ENCODE measurements at places on chromosomes 4 and X.

DNA sequence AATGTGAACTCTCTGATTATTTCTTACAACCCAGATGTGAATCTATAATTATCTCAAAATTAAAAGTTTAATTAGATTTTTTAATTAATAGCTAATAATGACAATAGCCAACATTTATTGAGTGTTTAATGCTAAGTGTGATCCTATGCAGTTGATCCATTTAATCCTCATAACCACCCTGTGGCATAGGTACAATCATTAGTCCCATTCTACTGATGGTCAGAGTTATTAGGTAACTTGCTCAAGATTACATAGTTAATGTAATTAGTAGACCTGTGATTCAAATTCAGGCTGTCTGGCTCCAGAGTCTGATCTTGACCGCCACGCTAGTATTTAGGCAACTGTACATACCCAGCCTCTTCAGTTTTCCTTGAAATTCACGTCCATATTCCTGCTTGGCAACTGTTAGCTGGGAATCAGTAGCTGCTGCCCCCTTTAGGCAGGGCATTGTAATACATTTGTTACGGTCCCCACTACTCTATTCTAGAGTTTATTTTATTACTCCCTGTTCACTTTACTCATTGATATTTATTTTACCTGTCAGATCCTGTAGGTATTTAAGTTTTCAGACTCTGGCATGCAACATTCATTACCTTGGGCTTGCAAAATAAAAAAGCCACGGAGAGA is 20.6 kb upstream of the TEC start:
- no peak for DNase-seq

- DNase-seq = no peak
These were observed 1023.1 kb downstream of the SH3BGRL start for GRCh38 chrX:82224961-82225360.

DNA sequence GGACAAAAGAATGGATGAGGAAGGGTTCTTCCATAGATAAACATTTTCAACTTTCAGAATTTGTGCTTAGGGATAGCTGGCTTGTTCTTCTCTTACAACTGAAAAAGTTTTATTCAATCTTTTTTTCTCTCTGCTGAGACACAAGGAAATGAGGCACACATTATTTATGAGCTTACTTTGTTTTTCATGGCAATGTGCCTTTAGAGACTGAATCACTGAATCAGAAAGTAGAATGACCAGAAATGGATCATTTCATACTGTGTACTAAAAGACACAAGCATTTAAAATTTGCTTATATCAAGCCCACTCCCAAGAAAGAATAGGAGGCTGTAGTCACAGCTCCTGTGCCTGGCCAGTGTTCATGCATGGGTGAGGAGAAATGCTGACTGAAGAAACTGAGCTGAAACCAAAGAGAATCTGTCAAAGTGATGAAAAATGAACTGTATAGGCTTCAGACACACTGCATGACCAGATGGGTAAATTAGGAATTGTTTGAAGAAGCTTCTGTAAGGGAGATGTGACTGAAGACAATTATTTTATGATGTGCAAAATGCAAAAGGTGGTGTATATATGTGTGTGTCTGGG is 413.8 kb downstream of the RAPGEF2 start:
- no peak for DNase-seq

DNA sequence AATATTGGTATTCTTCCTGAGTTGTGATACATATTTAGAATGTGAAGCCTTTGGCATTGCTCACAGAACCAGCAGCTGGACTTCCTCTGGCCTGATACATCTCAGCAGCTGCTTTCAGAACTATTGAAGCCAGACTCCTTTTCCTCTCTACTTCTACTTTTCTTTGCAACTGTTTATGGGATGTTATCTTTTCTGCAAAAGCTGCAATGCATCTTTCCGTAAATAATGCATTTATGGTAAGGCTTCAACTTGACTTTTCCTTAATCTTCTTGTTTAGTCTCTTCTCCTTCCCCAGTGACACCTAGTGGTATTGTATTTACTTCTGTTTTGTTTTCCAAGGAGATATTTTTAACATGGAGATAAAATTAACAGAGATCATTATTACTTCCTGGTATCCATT is 1548.7 kb downstream of the PCDH7 start:
- DNase-seq = no peak

GRCh38 chr4:98150092-98150761 is 7.0 kb upstream of the STPG2 start:
- DNase-seq = no peak

GRCh38 chrX:106611317-106611678 is 480 bp upstream of the RADX start:
- DNase-seq = no peak

DNA sequence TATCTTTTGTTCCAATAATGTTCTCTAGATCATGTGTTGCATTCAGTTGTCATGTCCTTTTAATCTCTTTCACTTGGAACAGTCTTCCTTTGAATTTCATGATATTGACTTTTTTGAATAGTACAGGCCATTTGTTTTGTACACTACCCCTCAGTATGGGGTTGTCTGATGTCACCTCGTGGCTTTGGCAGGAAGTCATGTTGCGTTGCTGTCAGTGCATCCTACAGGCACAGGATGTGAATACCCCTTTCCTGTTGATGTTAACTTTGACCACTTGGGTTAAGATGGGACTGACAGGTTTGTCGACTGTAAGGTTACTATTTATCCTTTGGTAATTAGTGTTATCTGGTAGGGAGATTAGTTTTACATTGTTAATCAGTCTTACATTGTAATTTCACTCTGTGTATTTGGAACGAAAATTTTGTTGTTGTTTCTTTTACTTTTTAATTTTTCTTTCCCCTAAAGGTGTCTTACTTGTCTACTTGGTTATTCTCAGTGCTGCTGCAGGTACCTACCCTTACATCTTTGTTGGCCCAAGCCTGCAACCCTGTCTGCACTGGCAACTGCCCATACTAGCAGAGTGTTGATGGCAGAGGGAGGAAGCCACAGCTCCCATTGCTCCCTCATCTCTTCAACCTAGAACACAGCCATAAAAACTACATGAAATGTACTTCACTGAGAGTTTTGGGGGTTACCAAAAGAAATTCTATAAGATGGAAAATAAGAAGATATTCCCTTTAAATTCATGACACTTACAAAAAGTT is 14.7 kb upstream of the ATP8A1 start:
- no peak for DNase-seq

GRCh38 chr4:102355748-102356147 is 10.5 kb upstream of the SLC39A8 start:
- no peak for DNase-seq

GRCh38 chr4:18593297-18594002 is 571.9 kb upstream of the LCORL start:
- peak; percentile 70 for DNase-seq

GRCh38 chrX:22314211-22314610 is 41.5 kb downstream of the CBLL2 start:
- no peak for DNase-seq

GRCh38 chrX:67725471-67725870 is 181.7 kb downstream of the AR start:
- no peak for DNase-seq

DNA sequence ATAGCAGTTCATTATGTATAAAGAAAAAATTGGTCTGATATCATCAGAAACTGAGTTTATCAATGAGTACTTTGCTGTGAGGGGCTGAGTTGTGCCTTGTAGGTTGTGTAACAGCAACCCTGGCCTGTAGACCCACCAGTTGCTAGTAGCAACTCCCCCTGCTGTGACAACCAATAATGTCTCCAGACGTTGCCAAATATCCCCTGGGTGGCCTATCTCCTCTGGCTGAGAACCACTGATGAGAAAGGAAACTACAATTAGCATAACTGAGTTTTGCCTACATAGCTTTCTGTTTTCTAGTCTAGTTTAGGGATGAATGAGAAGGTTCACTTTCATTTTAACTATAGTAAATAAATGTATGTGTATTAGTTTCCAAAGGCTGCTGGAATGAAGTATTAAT is 234.1 kb downstream of the CPE start:
- no peak for DNase-seq

DNA sequence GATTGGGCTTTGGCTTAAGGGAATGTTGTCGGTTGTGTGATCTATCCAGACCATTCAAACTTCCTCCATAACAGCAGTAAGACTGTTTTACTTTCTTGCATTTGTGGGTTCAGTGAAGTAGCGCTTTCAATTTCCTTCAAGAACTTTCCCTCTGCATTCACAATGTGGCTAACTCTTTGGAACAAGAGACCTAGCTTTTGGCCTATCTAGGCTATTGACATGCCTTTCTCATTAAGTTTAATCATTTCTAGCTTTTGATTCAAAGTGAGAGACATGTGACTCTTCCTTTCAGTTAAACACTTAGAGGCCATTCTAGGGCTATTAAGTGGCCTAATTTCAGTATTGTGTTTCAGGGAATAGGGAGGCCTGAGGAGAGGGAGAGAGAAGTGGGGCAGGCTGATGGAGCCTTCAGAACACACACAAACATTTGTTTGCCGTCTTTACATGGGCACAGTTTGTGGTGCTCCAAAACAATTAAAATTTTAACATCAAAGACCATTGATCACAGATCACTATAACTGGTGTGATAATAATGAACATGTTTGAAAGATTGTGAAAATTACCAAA is 34.1 kb downstream of the ADH5 start:
- no peak for DNase-seq

DNA sequence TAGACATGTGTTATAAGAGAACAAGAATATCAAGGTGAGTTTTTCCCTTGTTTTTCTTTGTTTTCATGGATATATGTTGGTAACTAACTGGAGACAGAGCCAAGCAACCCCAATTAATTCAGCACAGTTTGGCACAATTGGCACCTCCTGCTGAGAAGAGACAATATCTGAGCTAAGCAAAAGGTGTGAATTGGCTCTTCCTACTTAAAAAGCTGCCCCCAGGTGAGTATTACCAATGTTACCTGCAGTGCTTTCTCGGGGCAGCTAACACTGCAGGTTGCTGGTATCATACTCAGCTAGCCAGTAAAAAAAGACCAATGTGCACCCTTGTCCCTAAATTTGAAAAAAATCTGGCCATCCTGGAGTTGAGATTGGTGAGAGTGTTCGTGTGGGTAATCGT is 871.2 kb upstream of the TENM3 start:
- peak; percentile 87 for DNase-seq

DNA sequence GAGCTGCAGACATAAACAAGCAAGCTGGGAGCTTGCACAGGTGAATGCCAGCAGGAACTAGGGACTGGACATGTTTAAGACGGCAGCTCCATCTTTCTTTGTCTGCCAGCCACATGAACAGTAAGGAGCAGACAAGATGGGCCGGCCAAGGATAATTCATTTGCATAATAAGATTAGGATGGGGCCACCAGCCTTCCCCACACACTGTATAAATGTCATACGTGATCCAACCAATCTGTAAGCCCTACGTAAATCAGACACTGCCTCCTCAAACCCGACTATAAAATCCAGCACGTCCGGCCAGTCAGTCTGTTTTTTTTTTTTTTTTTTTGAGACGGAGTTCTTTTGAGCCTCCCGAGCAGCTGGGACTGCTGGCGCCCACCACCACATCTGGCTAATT is 75.6 kb upstream of the BOD1L1 start:
- DNase-seq = no peak

DNA sequence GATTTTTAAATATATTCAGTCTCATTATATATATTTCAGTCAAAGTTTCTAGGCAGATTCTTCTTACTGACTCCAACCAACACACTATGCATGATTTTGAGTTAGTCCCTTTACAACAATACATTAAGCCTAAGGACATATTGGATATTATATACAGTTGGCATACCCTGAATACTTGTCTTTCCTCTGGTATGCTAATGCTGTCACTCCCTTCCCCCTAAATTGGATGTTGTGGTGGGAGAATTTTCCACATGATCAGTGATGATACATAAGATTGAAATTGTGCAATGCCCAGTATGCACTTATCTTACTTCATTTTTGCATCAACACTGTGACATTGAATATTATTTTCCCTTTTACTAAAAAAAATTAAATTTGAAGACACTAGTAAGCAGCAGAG is 935.2 kb downstream of the PCDH7 start:
- DNase-seq = no peak

DNA sequence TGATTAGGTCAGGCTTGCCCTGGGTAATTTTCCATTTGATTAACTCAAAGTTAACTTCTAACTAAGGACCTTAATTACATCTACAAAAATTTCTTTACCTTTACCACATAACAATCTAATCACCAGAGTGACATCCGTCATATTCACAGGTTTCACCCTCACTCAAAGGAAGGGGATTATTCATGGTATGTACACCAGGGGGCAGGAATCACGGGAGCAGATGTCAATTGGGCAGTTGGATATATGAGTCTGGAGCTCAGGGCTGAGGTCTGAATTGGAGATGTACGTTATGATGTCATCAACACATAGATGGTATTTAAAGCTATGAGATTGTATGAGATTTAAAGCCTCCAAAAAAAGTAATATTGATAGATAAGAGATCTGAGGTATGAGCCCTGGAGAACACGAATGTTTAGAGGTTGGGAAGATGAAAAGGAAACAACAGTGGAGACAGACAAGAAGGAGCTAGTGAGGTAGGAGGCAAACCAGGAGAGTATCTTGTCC is 52.9 kb downstream of the PGRMC1 start:
- DNase-seq = no peak

DNA sequence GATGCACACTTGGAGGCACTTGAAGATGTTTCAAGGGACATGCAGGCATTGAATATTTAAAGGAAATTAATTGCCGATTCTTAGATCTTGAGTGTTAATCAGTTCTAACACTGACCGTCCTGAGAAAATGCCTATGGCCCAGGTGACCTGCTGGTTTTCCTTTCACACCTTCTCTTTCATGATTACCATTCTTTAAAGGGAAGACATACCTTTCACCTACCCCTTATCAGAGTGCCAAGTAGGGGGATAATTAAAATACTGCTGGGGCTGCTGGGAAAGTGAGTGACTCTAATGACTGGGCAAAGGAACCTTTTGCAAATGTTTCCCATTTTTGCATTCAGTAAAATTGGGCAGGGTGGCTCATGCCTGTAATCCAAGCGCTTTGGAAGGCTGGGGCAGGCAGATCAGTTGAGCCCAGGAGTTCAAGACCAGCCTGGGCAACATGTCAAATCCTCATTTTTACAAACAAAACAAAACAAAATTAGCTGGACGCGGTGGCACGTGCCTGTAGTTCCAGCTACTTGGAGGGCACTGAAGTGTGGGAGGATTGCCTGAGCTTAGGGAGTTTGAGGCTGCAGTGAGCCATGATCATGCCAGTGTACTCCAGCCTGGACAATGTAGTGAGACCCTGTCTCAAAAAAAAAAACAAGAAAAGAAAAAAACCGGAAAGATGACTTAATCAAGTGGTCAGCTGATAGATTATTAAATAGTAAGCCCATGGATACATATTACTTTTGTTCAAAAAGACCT is 44.3 kb downstream of the TMEM131L start:
- no peak for DNase-seq

DNA sequence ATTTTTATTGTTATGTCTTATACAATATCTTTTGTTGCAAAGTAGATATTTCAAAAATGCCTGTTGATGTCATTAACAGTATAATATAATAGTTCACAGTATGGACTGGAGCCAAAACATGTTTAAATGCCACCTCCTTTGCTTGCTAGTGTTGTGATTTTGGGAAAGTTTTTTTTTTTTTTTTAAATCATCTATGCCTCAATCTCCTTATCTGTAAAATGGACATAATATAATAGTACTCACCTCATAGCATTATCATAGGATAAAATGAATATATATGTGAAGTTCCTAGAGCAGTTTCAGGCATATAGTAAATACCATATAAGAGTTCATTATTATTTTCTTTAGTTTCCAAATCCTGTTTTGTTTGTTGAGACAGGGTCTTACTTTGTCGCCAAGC is 18.3 kb upstream of the MRPL1 start:
- no peak for DNase-seq

- DNase-seq = no peak
These were observed 330.8 kb upstream of the KLF3 start for GRCh38 chr4:38333219-38333618.

- no peak for DNase-seq
These were observed 1.7 kb upstream of the STIM2 start for GRCh38 chr4:26858947-26859401.
